ENCODE measurements at places on chromosomes 3 and 15.

GRCh38 chr3:137332297-137332696, 374.5 kb downstream of the IL20RB start:
- DNase-seq = no peak

- no peak for DNase-seq
Measured at GRCh38 chr15:85753261-85753660, 41.5 kb downstream of the KLHL25 start.

DNA sequence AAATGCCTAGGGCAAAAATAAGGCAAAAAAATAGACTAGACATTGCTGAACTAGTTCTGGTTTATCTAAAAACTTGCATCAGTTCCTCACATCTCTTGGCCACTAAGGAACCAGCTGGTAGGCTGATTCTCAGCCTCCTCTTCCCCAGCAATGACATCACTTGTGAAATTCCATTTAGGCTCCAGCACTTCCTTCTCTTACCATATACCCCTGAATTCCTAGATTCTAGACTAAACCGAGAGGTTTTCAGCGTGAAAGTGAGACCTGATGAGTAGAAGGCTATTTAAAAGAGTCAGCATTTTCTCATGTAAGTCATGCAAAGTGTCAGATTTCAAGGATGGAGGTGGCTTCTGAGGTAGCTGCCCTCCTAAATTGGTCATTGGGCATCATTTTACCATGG, 247.1 kb upstream of the CDIN1 start:
- DNase-seq = no peak

DNA sequence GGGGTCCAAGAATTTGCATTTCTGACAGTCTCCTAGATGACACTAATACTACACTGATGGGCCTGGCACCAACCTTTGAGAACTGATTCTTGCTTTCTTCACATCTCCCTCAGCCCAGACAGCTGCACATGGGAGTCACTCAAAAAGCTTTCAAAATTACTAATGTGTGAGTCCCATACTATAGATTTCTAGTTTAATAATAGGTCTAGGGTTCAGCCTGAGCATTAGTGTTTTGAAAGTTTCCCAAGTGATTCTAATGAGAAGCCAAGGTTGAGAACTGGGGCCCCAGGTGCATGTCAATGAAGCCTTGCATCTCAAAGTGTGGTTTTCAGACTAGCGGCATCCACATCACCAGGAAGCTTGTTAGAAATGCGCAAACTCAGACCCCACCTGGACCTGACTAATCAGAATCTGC, 159.9 kb upstream of the CMC1 start:
- no peak for DNase-seq

DNA sequence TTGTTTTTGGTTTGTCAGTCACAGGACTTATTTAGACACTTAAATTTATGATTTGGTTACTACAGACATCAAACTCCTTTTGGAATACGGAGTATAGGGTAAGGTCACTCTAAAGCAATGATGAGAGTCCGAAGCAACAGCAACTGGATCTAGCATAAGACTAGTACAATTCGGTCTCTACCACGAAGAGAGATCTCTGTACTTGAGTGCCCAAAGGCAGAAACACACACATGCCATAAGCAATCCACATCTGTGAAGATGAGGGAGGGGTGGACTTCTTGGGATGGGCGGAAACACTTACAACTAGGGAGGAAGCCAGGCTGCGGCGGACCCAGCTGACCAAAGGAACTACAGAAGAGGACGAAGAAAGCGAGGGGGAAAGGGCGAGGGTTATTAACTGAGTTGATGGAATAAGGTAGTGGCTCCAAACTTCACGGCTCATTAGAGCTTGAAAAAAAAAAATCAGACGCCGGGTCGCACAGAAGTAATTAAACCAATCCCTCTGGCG, 595 bp downstream of the DPH6 start:
- no peak for DNase-seq

- no peak for DNase-seq
Measured at GRCh38 chr15:70474471-70475406, 288.6 kb downstream of the UACA start.

- DNase-seq = no peak
Measured at GRCh38 chr3:126208606-126209256, 28.3 kb upstream of the ALDH1L1 start.

- DNase-seq = no peak
Measured at GRCh38 chr3:136667081-136667480, 85.1 kb downstream of the STAG1 start.

- no peak for DNase-seq
Measured at GRCh38 chr3:178669022-178669601, 132.9 kb downstream of the KCNMB2 start.

GRCh38 chr15:94168250-94168649, 63.1 kb upstream of the MCTP2 start:
- no peak for DNase-seq

- DNase-seq = no peak
Measured at GRCh38 chr15:68335251-68335650, 57.7 kb downstream of the FEM1B start.

- DNase-seq = no peak
Measured at GRCh38 chr15:51106481-51106880, 11.8 kb upstream of the TNFAIP8L3 start.

GRCh38 chr15:28185148-28185895, 86.2 kb upstream of the OCA2 start:
- DNase-seq = no peak

DNA sequence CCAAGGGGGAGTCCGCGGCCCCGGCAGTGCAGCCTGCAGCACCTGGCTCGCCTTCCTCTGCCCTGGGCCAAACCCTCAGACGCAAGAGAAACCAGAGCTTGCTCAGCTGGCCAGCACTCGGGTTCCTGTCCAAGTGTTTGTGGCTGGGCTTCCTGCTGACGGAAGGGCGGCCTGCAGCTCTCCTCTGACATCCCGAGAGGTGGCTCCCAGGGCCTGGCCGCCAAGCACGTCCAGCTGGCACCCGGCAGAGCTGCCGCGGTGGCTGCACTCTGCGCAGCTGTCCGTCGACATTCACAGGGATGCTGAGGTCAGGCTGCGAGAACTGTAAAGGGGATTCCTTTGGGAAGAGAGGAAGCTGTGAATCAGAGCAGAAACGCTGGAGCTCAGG, 85.6 kb downstream of the CPN2 start:
- no peak for DNase-seq

DNA sequence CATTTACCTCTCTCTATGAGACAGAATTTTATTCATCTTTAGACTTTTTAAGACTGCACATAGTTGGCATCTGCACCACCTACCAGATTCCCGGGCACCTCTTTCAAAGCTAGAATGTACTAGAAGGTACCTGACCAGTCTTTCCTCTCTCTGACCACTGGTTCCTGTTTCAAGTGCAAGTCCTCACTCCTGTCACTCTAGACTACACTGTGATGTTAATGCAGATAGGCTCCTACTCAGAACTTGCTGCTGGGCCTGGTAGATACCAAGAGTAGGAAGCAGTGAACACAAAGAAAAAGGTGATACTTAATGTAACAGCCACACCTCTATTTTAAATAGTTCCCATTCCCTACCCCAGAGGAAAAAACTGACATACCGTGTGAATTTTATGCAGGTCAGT, 8.1 kb upstream of the TCAIM start:
- DNase-seq = no peak

DNA sequence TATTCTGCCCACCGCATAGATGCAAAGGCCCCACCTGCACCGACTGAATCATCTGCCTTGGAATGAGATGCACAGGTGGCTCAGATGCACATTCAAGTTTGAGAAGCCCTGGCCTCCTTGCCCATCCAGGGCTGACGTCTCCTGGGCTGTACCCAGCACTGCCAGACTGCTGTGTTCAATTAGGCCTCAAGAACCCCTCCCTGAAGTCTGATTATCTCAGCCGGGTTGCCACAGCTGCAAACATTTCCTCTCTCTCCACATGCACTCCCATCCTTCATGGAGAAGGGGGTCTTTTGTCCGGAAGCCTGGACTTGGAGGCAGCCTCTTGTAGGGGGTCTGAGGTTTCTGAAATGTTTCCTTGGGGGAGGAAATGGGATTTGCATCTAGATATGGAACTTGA, 459.4 kb upstream of the PROK2 start:
- no peak for DNase-seq

DNA sequence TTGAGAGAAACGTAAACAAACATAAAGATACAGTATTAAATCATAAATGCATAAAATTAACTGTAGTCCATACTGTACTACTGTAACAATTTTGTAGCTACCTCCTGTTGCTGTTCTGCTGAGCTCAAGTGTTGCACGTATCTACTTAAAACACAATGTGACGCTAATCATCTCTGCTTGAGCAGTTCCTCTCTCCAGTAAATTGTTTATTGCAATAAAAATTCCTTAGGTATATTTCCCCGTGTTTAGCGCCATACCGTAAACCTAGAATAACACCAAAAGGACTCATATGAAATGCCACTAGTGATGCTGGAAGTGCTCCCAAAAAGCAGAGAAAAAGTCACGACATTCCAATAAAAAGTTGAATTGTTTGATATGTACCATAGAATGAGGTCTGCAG, 152.3 kb downstream of the LRRN1 start:
- no peak for DNase-seq

DNA sequence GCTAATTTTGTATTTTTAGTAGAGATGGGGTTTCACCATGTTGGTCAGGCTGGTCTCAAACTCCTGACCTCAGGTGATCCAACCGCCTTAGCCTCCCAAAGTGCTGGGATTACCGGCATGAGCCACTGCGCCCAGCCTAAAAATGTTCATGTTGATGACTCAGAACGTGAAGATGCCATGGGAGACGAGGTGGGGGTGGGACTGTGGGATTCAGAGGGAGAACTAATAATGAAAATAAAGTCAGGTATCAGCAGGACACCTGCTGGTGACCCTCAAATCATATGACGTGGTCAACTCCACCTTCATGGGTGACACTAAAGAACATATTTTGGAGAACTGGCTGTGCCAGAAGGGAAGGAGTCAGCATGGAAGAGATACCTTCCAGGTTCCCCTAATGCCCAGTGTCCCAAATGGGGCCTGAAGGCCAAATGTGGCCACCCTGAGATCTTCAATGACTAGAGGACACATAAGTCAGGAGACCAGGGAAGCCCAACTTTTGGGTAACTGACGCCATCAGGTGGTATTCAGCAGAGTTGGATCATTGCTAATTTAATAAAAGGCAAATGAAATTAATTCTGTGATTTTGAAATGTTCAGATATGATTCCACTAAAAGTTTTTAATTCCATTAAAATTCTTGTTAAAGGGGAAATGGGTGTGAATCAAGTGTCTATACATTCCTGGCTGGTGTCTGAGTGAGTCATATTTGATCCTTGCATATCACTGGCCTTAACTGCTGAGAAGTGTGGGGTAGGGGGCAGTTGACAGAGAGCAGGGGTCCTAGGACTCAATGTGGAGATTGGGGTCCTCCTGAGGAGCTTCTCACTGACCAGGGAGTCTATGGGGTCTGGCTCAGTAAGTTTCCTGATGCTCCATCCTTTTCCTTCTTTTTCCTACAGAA, 88.6 kb upstream of the GSK3B start:
- no peak for DNase-seq

DNA sequence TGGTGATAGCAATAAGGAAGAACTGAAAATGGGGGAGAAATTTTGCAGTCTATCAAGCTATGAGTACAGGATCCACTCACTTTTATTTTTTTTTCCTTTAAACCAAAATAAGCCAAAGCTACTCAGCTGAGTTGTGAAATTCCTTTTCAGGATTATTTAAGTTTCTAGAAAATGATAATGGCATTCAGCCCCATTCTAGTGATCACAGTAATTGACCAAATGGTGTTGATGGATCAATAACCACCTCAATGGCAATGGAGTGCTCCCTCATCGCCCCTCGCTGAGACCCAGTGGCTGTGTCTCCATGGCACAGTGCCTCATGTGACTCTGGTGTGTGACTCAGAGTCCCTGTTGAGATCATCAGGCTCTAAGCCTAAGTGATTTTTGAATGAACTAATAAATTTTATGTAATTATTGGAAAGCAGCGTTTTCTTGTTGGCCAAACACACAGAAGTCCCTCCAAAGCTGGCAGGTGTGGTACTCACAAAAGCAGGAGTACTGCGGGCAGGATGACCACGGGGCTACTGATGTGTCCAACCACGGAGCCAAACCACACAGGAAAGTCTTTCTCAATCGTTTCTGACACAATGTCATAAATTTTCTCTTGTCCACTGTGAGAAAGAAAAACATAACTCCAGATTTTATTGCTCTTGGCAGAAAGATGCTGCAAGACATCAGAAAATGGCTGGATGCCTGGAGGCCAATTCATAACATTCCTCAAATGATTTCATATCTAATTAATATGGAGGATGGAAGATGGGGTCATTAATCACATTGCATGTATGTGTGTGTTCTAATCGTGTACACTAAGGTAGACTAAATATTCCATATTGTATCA, 14.4 kb upstream of the STARD5 start:
- no peak for DNase-seq

- DNase-seq = no peak
Measured at GRCh38 chr3:110343376-110343775, 728.2 kb upstream of the NECTIN3 start.

DNA sequence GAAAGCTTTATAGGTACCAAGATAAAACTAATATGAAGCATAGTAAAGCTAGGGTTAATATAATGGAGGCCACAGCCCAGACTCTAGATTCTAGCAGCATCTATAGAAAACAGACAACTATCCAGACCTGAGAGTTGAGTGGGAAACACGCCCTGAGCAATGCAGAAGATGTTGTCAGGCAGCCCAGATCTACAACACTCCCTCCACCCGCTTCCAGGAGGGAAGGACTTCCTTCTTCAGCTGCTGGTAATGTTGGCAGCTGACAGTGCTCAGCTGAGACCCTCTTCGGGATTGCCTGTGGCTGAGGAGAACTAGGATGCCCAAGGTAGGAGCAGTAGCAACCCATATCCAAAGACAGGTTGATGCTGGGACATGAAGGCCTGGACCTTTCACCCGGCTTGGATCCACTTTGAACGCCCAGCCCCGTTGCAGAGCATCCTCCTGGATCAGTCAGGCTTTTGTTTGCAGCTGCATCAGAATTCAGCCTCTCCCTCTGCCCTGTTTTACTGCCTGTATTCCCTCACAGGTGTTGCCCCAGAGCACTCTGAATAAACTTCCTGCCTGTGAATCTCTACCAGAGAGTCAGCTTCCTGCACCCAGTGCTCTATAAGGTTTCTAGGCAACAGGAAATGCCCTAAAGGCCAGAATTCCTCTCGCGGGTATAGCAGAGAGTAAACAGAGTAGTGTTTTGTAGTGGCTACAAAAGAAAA, 174.7 kb upstream of the IL12A start:
- DNase-seq = no peak

GRCh38 chr15:55241891-55242290, 45.1 kb upstream of the RSL24D1 start:
- DNase-seq = no peak

- DNase-seq = no peak
Measured at GRCh38 chr3:159273608-159274007, 471.8 kb downstream of the MFSD1 start.

Measured in activated CD4-positive, alpha-beta T cell treated with anti-CD3 and anti-CD28 coated beads, Interleukin-2, amount 50 U/mL, for 4 hours (primary cell).